Umbilical cord (tissue), 2 donors: ENCODE measurements at places on chromosomes 3 and 15.

- peak; percentile 64 for DNase-seq
These were observed at the start of the genes SNRPN and SNURF for GRCh38 chr15:24954783-24955530. TSS of gene SNRPN (plus strand) at chr15:24954987. CDS start at chr15:24974454, 19,467 bp downstream. TSS of gene SNURF (plus strand) at chr15:24954987. CDS start at chr15:24955049, 62 bp downstream.

GRCh38 chr3:110677506-110677905 lies 394.1 kb upstream of the NECTIN3 start:
- DNase-seq, result peak; percentile 76

DNA sequence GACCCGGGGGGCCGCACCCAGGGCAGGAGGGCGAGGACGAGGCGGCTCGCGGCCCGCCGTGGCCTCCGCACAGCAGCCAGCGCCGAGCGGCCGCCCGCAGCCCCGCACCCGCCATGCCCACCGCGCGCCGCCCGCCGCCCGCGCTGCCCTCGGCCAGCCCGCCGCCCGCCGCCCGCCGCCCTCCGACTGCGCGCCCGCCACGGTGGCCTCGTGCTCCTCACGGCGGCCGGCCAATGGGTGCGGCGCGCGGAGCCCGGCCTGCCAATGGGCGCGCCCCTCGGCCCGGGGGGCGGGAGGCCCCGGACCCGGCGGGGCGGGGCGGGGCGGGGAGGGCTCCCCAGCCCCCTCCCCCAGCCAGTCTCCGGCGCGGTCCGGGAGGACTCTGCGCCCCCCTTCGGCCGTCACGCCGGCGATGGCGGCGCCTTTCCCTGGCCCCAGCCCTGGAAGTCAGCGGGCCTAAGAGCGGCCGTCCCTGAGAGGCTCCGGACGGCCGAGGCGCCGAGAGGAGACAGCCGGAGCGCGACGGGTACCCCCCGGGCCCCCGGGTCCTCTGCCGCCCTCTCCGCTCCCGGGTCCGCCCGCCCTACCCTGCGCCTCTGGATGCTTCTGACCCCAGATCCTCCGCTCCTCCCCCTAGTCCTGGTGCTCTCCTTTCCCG lies at the start of gene NT5DC2:
Gene NT5DC2, minus strand, starts transcription at position 235 of the 658 bp plus-strand sequence. Its CDS starts 120 bp downstream, at position 115.
- DNase-seq, result peak; percentile 82

DNA sequence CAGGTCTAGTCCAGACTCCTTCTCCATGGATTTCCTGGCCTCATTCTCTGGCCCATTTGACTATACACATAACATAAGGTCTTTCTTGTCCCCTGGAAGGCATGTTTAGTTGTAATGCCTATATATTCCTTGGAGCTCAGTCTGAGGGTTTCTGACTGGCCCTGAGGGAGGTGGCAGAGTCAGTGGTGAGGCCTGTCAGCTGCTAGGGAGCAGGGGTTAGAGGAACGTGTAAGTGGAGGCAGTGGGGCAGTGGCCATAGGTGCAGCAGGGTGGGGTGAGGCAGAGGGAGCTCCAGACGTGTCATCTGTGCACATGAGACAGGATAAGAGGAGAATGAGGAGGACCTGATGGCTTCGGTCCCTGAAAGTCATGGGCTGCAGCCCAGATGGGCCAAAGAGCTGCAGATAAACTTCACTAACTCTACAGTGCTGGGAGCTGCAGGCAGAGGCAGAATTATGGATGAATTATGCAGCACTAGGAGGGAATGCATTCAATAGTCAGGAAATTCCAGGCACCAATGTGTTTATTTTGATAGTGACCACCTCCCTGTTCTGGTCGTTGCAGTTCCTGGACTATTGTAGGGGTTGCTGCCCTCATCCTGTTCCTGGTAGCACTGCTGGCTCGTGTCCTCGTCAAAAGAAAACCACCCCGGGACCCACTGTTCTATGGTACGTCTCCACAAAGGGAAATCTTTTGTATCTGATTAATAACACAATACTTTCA lies 4.9 kb downstream of the TM6SF1 start:
- peak; percentile 38 for DNase-seq

DNA sequence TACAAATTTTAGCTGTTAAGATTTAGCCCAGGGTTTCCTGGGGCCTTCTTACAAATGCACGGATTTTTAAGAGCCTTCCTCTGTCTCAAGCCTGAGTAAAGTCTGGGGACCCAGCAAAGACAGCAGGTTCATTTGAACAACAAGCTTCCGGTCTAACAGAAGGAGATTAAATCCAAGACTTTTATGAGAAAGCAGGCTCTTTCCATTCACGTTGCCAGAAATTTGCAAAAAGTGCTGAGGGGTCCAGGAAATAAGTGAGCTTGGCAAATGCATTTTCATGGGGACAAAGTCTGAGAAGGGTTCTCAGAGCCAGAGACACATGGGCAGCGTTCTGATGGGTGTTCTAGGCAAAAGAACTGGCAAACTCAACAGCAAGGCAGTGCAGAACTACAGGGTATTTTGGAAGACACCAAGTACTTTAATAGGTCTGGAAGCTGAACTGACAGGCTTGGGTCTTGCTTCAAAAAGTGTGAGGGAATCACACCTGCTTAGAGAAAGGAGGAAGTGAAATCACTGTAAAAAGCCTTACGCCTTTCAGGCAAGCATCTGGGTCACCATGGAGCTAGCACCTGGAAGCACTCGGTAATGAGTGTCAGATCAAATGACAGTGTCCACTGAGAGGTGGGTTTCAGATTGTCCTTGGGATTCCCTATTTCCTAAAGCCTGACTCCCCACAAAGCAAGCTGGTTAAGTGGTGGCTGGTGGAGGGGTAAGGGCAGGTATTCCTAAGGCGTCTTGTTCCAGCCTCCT lies 115.8 kb upstream of the ARHGEF3 start:
- DNase-seq, result no peak

GRCh38 chr15:48798319-48798718 lies 12.6 kb downstream of the CEP152 start:
- no peak for DNase-seq

DNA sequence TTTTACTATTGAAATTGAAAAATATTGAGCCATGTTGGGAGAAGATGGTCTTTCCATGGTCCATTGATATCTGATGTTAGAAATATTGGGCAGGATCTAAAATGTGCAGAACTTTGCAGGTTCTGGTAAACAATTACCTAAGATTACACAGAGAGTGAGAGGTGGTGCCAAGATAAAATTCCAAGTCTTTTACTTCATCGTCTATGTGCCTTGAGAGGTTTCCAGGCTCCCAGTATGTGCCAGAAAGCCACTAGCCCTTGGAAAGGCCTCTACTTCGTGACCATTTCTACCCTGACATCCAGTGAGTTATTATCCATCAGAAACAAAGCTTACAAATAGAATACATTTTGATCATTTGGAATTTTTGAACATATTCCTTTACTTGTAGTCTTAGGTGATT lies 27.6 kb downstream of the CD200 start:
- DNase-seq, result no peak

- no peak for DNase-seq
These were observed 6.3 kb downstream of the SH3BP5 start for GRCh38 chr3:15326037-15326436.

DNA sequence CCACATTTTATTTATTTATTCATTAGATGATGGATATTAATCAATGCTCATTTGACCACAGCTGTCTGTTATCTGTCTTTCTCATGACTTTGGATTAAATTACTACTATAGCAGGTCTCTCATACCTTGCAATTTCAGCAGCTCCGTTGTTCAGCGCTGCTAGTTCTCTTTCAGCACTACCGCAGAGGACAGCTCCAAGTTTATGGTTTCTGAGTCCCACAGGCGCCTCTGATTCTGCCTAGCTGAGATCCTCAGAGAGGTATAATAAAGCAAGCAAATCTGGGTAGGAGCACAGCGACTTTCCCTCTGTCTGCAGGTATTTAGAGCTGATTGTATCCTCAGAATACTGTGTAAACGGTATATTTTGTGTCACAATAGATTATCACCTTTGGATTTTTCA lies 204.9 kb downstream of the CNTN4 start:
- DNase-seq, result peak; percentile 68

DNA sequence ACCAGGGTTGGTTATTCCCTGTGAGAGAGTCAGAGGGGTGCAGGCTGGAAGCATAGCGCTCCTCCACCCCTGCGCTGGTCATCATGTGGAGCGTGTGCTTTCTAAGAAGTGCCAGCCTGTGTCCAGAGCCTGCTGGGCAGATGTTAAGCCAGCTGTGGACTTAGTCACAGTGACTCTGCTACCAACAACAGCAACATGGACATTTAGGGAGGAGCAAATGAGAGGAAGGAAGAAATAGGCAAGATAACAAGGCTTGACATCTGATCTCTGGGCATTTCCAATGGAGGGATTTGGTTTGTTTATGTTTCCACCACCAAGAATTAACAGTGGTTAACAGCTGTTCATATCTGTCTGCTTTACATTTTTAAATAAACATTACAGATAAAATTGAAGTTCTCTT lies 36.4 kb upstream of the MYZAP start:
- no peak for DNase-seq

- DNase-seq, result no peak
These were observed 27.0 kb downstream of the NDUFB4 start for GRCh38 chr3:120622870-120623726.

DNA sequence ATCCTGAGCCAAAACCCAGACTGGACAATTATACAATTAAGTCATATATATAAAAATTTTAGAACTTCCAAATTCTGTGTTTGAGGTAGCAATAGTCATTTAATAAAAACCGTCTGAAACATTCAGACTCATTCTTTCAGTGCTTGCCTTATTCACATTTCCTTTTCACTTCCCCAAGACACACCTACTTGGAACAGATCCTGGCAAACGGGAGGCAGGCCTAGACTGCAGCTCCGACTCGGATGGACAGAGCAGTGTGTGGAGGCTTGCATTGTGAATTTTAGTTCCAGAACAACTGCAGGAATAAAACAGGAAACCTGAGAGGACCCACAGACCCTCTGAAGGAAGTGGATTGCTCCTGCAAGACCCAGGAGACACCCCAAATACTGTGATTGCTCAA lies 341.4 kb downstream of the CNTN3 start:
- DNase-seq, result peak; percentile 37

DNA sequence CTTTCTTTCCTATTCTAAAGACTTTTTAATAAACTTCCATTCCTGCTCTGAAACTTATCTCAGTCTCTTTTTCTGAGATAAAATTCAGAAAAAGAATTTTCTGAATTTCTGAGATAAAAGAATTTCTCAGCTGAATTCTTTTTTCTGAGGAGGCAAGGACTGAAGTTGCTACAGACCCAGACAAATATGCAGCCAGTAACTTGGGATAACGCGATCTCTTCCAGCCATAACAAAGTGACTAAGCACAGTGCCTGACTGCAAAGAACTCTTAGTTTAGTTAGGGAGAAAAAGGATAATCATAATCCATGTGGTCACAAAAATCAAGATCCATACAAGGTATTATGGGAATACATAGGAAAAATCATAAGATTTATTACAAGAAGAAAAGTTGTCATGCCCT lies 222.0 kb upstream of the GAP43 start:
- DNase-seq, result peak; percentile 90

DNA sequence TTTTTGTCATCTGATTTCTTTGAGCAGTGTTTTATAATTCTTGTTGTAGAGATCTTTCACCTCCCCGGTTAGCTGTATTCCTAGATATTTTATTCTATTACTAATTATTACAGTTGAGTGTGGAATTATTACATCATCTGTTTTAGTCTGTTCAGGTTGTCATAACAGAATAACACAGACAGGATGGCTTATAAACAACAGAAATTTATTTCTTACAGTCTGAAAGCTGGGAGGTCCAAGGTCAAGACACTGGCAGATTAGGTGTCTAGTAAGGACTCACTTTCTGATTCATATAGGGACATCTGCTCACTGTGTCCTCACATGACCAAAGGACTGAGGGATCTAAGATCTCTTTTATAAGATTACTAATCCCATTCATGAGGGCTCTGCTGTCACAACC lies 121.3 kb upstream of the THBS1 start:
- no peak for DNase-seq
